Thymus (tissue), 14 donors: ENCODE measurements at places on chromosomes 6 and 20.

DNA sequence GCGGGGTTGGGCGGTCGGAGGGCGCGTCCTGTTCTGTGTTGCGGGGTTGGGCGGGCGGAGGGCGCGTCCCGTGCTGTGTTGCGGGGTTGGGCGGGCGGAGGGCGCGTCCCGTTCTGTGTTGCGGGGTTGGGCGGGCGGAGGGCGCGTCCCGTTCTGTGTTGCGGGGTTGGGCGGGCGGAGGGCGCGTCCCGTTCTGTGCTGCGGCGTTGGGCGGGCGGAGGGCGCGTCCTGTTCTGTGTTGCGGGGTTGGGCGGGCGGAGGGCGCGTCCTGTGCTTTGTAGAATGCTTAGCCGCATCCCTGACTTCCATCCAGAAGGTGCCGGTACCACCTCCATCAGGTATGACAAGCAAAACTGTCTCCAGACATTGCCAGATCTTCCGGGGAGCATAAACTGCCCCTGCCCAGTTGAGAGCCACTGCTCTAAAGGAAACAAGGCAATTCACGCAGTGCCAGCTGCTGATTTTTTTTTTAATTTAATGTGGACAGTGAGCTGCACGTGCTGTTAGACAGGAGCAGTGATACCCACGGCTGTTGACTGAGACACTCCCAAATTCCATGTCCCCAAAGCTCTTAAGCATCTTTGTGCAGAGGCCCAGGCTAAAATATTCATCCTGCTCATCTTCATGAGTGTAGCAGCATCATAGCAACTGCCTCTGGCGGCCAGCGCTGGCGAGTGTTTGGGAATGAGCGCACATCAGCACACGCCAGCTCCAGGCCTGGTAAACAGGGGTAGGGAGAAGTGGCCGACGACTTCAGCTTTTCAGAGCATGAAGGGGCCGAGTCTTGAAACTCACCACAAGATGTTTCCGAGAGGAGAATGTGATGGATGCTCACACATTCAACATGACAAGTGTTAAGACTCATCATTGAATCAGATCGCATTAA is 284.4 kb upstream of the CDH4 start:
- H3K36me3 ChIP-seq = no peaks in the 10 kb centered on the region
- no peaks in the 10 kb centered on the region for H3K4me1 ChIP-seq
- H3K27ac ChIP-seq = no peak overlapping the region
- no peak for DNase-seq
- H3K27me3 ChIP-seq = no peaks in the 10 kb centered on the region
- no peak overlapping the region for H3K4me3 ChIP-seq

DNA sequence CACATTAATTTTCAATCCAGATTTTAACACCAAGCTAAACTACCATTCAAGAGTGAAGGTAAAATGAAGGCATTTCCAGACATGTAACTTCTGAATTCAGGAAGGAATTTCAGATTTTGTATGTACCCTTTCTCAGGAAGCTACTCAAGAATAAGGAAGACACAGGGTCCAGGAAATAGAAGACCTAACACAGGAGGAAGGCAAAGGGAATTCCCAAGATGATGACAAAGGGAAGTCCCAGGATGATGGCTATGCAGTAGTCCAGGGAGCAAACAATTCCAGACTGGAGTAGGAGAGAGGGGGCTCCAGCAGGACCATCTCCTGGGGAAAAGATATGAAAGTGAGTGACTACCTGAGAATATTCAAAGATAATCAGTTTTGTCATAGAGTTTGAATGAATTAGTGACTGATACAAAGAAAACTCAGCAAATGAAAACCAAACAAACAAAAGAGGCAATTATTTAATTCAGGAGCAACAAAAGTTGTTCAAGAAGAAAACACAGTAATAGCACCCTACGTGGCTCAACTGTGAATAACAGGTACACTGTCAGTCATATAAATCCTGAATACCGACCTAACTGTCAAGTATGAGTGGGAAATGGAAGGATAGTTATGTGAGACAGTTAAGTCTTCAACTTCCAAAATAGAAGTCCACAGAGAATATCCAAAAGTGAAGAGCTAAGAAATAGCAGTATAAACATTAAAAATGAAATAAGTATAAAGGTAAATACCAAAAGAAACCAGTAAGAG is 4.0 kb downstream of the RNF24 start:
- no peaks in the 10 kb centered on the region for H3K27me3 ChIP-seq
- H3K27ac ChIP-seq = no peak overlapping the region
- no peaks in the 10 kb centered on the region for H3K4me1 ChIP-seq
- no peak overlapping the region for H3K4me3 ChIP-seq

GRCh38 chr6:43762410-43762768 is 7.6 kb upstream of the VEGFA start:
- no peak for DNase-seq
- H3K36me3 ChIP-seq = no peaks in the 10 kb centered on the region
- no peaks in the 10 kb centered on the region for H3K27me3 ChIP-seq
- no peak overlapping the region for H3K27ac ChIP-seq
- H3K4me3 ChIP-seq = no peak overlapping the region
- peaks cover 2% of the 10 kb centered on the region for H3K4me1 ChIP-seq

DNA sequence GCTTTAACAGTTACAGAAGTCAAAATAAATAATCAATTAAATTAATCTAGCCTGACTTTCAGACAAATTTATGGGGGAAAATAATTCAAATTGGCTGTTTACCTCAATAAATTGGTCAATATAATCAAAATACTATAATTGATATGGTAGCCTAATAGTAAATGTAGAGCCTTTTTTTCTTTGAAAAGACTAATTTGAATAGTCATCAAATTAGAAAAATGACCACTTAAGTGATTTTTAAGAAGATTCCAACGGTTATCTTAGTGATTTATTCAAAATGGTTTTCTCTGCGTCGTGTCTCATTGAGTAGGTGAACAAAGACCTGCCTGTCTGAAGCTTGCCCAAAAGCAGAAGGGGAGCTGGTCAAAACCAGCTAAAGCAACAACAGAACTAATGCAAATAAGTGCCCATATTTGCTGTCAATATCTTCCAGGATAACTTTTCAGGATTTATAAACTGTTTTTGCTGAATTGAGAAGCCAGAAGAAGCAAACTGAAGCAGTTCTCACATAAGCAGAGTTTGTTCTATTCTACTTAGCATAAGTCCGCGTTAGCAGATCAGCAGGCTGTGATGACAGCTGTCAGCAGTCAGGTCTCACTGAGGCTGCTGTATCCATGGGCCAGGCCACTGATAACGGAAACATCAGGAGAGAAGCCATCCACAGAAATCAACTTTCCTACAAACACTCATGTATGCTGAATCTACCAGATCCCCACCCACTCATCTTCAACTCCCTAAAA is 7.0 kb downstream of the RCAN2 start:
- no peak overlapping the region for H3K4me3 ChIP-seq
- no peak for DNase-seq
- no peak overlapping the region for H3K27ac ChIP-seq
- H3K27me3 ChIP-seq = peaks cover 16% of the 10 kb centered on the region

GRCh38 chr6:32970413-32971241 is 2.2 kb downstream of the BRD2 start:
- no peaks in the 10 kb centered on the region for H3K27me3 ChIP-seq
- H3K4me3 ChIP-seq = peak overlapping the region; percentile 93
- DNase-seq = peak; percentile 81
- H3K36me3 ChIP-seq = peaks cover 14% of the 10 kb centered on the region

GRCh38 chr6:93048381-93048780 is 371.0 kb downstream of the EPHA7 start:
- H3K27me3 ChIP-seq = no peaks in the 10 kb centered on the region
- H3K4me1 ChIP-seq = no peaks in the 10 kb centered on the region
- no peaks in the 10 kb centered on the region for H3K36me3 ChIP-seq
- H3K4me3 ChIP-seq = no peak overlapping the region
- no peak overlapping the region for H3K27ac ChIP-seq
